ENCODE measurements at places on chromosomes 3 and 15.

- no peak for DNase-seq
Observed at GRCh38 chr3:158859362-158859761, 57.5 kb downstream of the MFSD1 start.

GRCh38 chr3:49519296-49519695, 35.0 kb upstream of the BSN start:
- DNase-seq = no peak

- DNase-seq = no peak
Observed at GRCh38 chr3:99111235-99111634, 209.7 kb upstream of the DCBLD2 start.

DNA sequence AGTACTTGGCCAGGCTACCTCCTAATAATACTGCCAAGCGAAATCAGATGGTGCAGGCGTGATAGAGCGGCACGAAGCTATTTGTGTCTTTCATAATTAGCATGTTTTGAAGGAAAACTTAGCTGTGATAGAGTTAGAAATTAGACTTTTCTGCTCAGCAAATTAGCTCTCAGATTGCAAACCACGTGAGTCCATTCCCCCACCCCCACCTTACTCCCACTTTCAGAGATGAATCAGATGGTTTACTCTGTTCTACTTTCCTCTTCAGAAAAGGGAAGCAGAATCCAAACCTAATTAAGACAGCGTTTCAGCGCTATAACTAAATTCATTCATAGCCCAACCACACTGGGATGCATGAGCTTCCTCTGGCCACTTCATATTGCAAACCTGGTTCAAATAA, 214.6 kb downstream of the SLCO3A1 start:
- no peak for DNase-seq

GRCh38 chr3:143832433-143832832, 15.8 kb downstream of the SLC9A9 start:
- no peak for DNase-seq

DNA sequence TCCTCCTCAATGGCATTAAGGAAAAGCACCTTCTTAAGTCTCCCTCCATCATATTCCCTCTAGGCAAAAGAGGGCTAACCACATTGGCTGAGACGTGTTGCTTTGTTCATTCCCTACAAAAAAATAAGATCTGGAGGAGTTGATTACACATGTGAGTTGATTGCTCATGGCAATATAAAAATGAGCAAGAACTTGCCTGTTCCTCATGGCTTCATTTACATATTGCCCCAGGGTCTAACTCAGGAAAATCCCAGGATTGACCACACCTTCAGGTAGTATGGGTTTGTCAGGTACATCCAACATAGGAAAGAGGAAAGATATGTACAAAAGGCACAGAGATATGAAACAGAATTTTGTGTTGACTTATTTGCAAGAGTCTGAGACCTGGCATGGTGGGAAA, 35.5 kb downstream of the NFKBIZ start:
- DNase-seq = no peak

DNA sequence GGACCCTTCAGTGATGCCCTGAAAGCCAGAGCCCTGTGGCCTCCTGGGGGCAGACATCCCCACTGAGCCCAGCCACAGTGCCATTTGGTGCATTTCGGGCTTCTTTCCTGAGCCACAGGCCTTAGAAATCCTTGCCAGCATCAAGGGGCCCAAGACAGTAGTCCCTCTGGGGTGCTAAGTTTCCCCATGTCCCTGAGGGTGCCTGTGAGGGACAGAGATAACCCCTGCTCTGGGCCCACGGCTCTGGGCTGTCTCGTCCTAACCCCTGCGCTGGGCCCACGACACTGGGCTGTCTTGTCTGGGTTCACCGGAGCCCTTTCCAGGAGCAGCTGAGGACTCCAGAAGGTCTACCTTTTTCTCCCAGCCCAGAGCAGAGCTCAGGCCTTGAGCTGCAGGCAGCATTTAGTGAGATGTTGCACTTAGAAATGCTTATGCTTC, 45.1 kb upstream of the FGD5 start:
- no peak for DNase-seq
